ENCODE measurements at places on chromosomes 1 and 21.

DNA sequence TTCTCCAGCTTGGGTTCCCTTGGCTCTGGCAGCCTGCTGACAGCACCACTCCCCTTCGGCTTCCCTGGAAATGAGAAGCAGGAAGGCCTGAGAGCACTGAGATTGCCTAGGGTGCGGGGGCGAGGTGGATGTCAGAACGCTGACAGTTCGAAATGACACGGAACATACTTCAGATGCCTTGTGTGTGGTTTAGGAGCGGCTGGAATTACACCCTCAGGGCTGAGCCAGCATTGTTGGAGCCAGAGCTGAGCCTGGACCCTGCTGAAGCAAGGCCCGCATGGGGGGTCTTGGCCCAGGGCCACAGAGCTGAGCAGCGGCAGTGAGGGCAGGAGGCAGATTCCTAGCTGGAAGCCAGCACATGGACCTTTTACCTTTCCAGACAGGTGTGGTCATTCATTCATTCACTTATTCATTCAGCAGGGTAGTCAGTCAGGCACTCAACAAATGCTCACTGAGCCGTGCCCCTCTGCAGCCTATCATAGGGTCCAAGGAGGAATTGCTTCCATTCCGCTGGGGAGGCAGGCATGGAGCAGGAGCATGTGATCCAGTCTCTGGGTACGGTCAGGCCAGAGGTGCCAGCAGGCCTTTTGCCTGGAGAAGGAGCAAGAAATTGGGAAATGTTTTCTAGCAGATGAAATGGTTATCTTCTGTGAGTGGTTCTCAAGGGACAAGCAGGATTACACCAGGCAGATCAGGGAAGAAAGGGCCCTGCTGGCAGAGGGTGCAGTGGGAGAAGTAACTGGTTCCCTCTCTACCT, 6.6 kb upstream of the FOXE3 start:
- DNase-seq, result no peak

DNA sequence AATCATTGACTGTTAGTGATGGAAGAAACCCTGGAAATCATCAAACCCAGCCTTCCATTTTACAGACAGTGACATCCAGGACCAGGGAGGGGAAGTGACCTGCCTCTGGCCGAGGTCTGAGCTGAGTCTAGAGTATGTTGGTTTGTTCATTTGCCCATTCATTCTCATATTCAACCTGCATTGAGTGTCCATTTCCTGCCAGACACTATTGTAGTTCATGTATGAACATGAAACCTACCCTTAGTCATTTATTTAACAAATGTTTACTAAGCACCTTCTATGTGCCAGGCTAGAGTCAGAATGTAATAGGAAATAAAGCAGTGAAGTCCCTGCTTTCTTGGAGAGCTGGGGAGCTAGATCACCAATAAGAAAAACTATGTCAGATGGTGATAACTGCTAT, 51.3 kb downstream of the KCND3 start:
- DNase-seq, result no peak

DNA sequence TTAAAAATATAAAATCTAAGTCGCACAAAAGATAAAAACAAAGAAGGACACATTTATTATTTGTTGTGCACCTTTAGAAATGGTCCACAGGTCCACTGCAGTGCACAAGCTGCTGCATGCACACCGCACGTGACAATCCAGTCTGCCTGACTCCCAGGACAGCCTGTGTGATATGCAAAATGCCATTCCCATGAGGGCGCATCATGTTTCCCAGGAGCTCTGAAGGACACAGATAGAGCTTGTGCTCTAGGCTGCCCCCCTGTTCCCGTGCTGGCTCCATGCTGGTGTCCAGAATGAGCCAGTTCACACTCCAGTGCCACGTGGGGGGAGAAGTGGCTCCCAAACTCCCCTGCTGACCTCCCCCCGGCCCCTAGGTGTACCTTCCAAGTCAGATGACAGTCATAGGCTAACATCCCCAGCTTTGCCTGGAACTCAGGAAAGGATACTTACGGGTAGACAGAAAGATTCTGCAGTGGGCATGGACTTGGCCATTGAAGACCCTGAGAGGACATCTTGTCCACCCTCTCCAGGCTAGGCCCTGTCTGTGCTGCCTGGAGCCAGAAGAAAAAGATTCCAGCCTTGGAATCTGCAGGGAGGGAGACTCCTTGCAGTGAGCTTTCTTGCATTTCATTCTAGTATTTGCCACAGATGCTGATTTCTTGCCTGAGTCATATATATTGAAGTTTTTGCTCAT, 26.3 kb downstream of the RAB7B start:
- DNase-seq, result no peak

DNA sequence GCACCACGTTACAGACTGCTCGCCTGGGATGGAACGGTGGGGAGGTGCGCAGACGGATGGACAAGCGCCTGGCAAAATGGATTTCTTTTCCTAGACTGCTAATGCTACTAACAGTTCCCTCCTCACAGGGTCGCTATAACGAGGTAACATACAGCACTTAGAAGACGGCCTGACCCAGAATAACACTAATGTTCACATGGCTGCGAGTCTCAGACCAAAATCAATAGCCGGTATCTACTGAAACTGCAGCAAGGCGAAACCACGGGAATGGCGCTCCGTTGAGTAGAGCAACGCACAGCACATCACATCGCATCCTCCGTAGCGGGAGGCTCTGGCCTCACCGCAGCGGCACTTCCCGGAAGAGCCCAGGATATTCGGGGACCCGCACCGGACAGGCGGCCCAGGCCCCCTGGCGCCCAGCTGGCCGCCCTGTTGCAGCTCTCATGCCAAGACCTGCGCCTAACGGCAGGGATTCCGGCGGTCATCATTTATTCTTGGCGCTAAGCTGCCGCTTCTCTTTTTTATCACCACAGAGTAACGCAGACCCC, 46.6 kb downstream of the VPS26C start:
- DNase-seq, result no peak

- no peak for DNase-seq
Measured at GRCh38 chr1:16922885-16923431, 1.2 kb downstream of the CROCC start.

All from stimulated activated CD4-positive, alpha-beta T cell treated with anti-CD3 and anti-CD28 coated beads, Interleukin-1b, Interleukin-23, amount 100 ng/mL, for 1 hour (primary cell).